Amniotic epithelial cell (primary cell): ENCODE measurements at places on chromosomes 5 and 9.

DNA sequence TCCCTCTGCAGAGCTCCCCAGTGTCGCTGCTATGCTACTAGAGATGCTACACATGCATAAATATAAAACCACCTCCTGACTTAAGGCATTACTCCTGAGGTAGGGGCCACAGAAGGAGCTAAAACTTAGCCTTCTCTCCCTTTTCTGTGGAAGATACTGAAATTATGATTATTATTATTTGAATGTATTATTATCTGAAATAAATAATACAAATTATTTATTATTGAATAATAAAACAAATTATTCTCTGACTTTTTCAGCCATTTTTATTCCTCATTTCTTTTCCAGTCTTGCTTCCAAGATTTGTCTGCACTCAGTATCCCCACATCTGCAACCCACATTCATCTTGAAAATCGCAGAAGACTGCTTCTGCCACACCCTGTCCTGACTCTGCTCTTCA, 414.9 kb upstream of the ACO1 start:
- no peak for DNase-seq

DNA sequence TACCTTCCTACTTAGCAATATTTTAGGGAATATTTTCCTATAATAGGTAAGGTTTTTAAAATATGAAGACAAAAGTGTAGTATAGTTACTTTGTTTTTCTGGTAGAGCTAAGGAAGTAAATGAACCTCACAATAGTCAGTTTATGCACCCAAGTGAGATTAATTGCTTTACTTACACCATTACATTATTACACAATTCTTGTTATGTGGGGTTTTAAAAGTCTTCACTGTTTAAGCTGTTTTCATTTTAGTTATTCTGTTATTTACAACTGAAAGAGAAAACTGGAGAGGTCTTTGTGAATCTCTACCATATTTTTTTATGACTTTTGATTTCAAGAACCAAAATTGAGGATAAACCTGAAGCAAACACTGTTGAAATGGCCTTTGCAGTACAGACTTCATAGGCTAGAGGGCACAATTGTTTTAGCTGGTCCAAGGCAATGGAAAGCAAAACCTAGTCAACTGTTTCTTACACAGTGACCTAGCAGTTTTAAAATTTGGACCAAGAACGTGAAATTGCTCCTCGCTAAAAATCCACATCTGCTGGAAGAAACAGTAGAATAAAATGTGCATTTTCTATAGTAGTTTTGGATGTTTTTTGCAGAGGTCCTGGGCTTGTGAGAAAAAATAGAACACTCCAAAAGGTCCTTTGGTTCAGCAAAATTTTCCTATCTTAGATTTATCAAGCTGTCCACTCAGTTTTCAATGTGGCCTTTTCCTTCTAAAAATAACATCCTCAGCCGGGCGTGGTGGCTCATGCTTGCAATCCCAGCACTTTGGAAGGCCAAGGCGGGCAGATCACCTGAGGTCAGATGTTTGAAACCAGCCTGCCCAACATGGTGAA, 66.4 kb upstream of the FER start:
- DNase-seq, result peak; percentile 76

DNA sequence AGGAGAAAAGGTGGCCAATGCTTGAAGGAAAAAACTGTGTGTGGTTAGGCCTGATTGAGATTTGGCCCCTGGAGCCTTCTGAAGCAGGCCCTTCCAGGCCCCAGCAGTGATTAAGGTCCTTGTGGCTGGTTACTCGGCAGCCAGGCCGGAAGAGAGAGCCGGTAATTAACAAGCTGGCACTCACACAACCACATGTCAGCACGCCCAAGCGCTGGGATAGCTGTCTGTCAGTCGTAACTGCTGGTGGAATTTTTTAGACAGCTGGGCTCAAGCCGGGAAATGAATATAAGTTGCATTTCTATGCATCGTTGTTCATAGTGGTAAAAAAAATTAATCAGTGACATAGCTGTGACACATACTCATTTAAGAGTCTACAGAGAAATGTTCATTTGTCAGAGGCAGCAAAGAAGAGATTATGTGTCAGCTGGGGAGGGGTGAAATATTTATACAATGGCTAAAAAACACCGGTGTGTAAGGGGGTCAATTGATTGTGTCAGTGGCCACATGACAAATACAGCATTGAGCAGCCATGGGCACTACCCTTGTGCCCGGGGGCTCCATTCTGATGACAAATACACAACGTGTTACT, 13.7 kb upstream of the ARAP3 start:
- DNase-seq, result no peak

- peak; percentile 44 for DNase-seq
Measured at GRCh38 chr5:58887721-58888409, 305.0 kb downstream of the RAB3C start.

DNA sequence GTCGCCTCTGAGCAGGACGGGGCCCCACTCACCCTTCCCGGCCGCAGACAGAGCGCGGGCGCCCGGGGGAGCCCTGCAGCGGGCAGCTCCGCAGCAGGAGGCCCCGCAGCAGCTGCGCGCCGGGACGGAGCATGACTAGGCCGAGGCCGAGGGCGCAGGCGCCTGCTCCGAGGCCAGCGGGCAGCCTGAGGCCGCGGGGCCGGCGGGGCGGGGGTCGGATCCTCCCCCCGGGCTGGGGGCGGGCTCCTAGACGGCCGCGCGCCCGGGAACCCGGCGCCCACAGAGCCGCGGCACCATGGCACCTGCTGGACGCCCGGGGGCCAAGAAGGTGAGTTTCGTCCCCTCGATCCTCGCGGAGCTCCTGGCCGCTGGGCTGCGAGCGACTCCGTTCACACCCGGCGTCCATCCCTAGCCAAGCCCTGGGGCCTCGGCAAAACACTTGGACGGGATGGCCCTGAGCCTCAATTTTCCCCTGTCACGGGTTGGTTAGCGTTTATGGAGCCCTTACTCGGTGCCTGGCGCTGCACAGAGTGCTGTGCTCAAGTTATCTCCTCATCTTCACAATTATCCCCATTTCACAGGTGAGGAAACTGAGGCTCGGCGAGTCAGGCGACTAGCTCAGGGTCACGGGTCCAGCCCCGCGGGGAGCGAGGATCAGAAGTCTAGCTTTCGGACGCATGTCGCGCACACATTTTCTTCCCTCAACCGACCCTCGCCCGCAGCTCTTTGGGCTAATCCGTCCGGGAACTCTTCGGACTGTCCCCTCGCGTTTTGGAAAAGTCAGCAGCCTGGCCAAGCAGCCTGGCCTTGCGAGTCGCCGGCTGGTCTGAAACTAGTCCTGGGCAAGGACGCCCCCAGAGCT, at the start of the genes BHMT2 and DMGDH:
BHMT2 (plus strand) TSS at position 280 of the 862 bp plus-strand sequence; CDS start at position 296, 16 bp downstream.
DMGDH (minus strand) TSS at position 187 of the 862 bp plus-strand sequence; CDS start at position 133, 54 bp downstream.
- peak; percentile 58 for DNase-seq

GRCh38 chr5:59187857-59188256, 605.0 kb downstream of the RAB3C start:
- DNase-seq, result peak; percentile 78

DNA sequence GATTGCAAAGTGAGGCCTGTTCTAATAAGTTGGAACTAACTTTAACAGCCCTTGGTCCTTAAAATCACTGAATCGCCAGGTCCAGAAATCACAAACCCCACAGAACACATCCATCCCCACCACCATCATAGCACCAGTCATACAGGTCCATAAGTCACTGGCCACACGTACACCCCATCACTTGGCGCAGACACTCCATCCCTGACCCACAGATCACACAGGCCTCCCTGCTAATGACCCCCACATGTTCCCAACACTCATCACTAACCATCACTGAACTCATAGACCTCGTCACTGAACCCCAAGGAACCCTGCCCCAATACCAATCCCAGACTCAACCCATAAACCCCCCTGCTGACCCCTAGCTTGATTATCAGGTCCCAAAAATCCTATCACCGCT, 41.2 kb upstream of the ZNF300 start:
- DNase-seq, result no peak

- DNase-seq, result no peak
Measured at GRCh38 chr5:40432836-40433235, 246.9 kb upstream of the PTGER4 start.

DNA sequence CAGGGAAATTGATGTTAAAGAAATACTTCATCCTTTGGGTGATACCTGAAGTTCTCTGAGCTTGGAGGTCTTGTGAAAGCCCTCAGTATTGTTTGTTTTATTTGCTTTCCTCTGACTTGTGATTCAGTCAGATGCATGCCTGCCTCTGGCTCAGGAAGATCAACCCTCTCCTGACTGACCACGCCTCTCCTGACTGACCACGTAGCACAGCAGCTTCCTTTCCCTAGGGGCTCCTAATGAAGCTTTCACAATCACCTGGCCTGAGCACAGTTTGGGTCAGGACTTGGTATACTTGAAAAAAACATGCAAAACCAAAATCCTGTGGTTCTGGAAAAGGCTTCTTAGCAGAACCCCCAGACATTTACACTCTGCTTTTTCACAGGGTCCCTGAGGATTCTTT, 3.8 kb downstream of the TGFBI start:
- DNase-seq, result peak; percentile 85

DNA sequence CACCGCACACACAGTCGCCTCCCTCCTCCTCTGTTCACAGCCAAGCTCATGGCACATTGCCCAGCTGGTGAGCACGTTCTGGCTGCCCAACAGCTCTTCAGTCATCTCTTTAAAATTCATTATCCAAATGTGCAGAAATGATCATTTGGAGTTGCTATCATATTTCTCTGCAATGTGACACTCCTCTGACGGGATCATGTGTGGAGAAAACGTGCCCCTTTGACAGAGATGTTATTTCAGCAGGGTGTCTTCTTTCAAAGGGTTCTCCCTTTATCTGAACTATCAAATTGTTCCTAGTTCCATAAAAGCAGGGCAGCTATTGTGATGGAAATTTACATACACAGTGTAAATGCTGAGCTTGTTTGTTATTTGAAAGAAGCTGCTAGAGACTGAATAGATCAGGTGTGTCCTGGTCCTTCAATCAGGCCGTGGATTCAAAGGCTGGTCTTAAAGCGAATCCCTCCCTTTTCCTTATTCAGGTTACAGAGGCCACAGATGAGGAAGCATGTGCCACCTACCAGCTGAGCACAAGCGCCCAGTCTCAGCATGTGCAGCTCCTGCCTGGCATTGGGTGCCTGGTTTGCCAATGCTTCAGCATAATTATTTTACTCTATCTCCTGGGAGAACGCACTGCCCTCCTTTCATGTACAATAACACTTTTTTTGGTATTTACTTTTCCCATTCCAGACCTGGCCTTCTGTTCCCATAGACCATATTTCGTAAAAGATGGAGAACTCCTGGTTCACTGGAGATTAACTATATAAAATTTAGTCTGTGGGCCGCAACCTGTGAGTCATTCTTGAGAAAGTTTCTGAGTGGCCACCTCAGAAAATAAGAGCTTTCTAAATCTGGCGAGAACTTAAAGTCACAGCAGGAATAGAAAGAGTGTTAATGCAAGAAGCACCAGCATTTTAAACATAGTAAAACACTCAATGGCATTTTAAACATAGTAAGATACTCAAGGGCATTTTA, 433.7 kb downstream of the ENC1 start:
- peak; percentile 61 for DNase-seq

DNA sequence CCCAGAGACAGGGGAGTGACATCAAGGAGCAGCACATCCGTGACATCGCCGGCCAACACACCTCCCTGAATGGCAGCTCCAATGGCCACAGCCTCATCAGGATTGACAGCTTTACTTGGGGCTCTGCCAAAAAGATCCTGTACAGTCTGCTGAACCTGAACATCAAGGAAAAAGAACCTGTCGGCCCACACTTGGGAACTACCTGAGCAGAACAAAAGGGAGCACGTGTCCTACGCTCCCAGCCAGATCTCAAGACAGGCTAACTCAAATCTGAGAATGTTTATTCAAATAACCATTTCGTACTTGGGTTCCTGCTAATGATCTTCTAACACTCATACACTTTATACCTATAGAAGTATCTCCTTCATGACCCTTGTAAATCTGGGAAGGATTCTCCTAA, 15.3 kb downstream of the HSPA9 start:
- no peak for DNase-seq

DNA sequence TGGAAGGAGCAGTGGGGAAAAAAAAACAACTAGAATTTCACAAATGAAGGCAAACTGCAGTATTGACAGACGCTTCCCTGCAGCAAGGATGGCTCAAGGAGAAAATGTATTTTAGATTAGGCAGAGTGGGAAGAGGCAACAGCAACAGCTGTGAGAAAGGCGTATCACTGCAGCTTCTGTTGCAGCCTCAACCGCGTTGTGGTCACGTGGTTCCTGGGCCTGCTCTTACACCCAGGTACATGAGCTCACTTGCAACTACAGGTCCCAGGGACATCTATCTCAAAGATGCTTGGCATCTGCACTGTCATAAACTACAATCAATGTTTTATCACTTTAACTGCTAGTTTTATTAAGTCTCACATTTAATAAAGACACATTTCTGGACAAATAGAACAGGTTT, 36.0 kb upstream of the GOLM1 start:
- DNase-seq, result no peak

DNA sequence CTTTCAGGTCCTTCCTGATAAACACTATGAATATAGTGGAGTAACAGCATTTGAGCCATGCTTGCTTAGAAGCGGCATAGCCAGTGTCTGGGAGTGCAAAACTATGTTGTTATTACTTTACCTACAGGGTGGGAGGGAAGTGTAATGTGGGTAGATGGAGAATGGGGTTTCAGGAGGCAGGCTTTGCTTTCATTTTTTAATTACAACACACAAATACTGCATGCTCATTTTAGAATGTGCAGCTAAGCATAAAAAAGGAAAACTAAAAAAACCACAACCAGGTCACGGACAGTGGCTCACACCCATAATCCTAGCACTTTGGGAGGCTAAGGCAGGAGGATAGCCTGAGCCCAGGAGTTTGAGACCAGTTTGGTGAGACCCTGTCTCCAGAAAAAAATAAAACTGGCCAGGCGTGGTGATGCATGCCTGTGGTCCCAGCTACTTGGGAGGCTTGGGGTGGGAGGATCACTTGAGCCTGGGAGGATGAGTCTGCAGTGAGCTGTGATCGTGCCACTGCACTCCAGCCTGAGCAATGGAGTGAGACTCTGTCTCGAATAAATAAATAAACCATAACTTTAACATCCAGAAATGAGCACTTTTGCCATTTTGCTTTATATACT, 20.2 kb downstream of the HAVCR1 start:
- no peak for DNase-seq

DNA sequence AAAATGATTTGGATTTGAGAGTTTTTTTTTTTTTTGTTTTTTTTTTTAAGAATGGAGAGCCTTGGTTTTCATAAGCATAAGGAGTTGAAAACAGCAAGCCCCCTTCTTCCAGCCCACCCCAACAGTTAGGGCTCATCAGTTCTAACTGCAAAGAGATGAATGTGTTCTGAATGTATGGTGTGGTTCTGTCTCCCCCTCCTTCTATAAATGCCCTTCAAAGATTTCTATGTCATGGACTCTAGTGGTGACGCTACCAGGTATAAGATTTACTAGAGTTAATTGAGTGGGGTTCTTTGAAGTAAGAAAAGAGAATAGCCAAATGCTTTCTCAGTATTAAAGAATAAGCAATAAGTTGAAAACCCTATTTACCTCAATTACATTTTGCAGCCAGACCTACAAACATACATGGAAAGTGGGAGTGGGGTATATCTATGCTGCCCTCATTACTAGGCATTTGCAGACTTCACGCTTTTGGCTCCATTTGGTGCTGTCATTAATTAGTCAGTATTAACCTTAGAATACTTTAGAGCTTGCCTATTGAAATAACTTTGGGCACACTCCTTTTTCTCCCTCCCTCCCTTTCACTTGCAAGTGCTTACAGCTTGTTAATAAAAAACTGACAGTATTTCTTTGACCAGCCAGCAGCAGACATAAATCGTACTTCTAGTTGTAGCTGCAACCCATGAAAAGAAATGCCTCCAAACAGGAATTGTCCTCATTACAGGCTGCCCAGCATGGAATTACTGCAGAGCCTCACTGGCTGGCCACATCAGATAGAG, 667.2 kb upstream of the ZNF608 start:
- no peak for DNase-seq

- no peak for DNase-seq
Measured at GRCh38 chr5:2147504-2148311, 265.0 kb upstream of the IRX4 start.
